HepG2 (cell line): ENCODE measurements at places on chromosomes 3 and 15.

DNA sequence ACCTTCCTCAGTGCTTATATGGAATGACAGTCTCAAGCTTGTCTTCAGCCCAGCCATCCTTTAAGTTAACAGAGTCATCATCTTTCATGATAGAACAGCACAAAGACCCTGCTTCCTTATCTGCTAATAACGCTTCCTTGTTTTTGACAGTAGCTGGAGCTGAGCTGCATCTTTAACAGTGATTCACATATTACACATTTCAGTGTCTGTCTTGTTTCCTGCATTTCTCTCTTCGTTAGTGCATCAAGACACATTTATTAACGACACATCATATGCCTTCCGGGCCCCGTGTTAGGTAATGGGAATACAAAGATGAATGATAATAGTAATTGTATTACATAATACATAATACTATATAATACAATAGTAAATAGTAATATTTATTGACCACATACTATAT is 30.2 kb upstream of the GREM1 start:
- no peak for DNase-seq
- H3K4me1 ChIP-seq = peaks cover 14% of the 10 kb centered on the region
- no peaks in the 10 kb centered on the region for H3K27me3 ChIP-seq
- H3K36me3 ChIP-seq = no peaks in the 10 kb centered on the region
- no peak overlapping the region for H3K4me3 ChIP-seq

DNA sequence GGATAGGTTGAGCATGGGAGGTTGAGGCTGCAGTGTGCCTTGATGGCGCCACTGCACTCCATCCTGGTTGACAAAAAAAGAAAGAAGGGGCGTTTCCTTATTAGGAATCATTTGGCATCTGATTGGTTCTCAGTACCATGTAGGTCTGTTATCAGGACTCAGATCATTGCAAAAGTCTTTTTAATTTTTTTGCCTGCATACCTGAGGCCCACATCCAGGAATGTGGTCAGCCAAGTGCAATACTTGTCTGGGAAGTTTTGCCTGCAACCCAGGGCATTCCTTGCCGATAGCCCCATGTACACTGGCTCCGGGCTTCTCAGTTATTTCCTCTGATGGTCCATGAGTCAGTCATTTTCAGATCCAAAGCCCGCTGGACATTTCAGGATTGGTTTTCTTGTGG is 50.1 kb upstream of the CRTC3 start:
- DNase-seq = no peak
- H3K27ac ChIP-seq = no peak overlapping the region
- peaks cover 23% of the 10 kb centered on the region for H3K4me1 ChIP-seq
- H3K36me3 ChIP-seq = peaks cover 8% of the 10 kb centered on the region
- H3K4me3 ChIP-seq = no peak overlapping the region

GRCh38 chr3:175749981-175750380 is 890.8 kb downstream of the NAALADL2 start:
- DNase-seq = no peak
- no peak overlapping the region for H3K4me3 ChIP-seq

DNA sequence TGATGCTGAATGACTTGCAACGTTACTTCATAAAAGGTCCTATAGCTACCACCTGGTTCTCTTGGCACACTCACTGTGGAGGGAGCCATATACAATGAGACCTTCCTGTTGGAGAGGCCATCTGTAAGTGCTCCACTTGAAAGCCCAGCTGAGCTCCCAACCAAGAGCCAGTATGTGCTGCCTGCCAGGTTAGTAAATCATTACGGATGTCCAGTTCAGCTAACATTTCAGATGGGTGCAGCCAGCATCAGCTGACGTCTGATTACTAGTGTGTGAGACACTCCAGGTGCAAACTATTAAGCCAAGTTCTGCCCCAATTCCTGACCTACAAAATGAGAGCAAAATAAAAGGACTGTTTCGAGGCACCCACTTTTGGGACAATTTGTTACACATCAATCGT is 274.4 kb upstream of the ROBO2 start:
- H3K27me3 ChIP-seq = no peaks in the 10 kb centered on the region
- DNase-seq = no peak
- H3K27ac ChIP-seq = no peak overlapping the region
- H3K4me1 ChIP-seq = no peaks in the 10 kb centered on the region
- H3K4me3 ChIP-seq = no peak overlapping the region

GRCh38 chr15:41965441-41966413 is 6.6 kb downstream of the EHD4 start:
- no peak for DNase-seq
- no peaks in the 10 kb centered on the region for H3K27me3 ChIP-seq
- peaks cover 30% of the 10 kb centered on the region for H3K4me1 ChIP-seq
- no peaks in the 10 kb centered on the region for H3K36me3 ChIP-seq

- H3K27me3 ChIP-seq = no peaks in the 10 kb centered on the region
These were observed 150.3 kb downstream of the ALCAM start for GRCh38 chr3:105516972-105517371.

- no peaks in the 10 kb centered on the region for H3K4me1 ChIP-seq
- no peak overlapping the region for H3K27ac ChIP-seq
- H3K27me3 ChIP-seq = peaks cover 1% of the 10 kb centered on the region
- H3K4me3 ChIP-seq = no peak overlapping the region
These were observed 36.6 kb upstream of the MAGEF1 start for GRCh38 chr3:184748219-184749135.
